ENCODE measurements at places on chromosomes 7 and 10.

GRCh38 chr10:120987359-120987758 lies 136.2 kb downstream of the WDR11 start:
- no peak for DNase-seq

- DNase-seq: no peak
Measured at GRCh38 chr7:117200132-117200531, 122.7 kb downstream of the WNT2 start.

- no peak for DNase-seq
Measured at GRCh38 chr10:117533507-117534281, 8.9 kb upstream of the EMX2 start.

DNA sequence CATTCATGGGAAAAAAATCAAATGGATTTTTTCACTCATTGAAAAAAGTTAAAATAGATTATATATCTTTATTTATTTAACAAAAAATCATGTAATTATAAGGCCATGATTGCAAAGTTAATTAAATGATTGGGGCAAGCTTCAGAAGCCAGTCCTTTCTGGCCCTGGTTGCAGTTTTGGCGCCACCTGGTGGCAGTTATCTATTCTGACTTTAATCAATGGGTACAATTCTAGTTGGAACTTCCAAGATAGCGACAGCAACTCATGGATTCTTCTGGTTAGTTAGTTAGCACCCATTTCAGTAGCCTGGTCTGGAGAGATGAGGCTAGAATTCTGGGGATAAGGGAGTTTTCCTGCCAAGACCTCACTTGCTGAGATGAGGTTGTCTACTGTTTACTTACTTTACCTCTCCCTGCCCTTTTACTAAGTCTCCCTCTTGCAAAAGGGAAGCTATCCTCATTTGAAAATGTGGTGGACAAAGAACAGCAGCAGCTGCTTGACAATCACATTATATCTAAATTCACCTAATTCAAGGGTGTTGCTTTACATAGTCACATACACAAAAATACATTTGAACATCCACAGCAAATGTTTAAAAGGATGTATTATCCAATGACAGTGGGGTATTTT lies 42.3 kb downstream of the NOC3L start:
- no peak for DNase-seq

All from thoracic aorta (tissue), 2 donors.